ENCODE measurements at places on chromosomes 1 and 21.

GRCh38 chr1:161260376-161261260 is 2.1 kb downstream of the PCP4L1 start:
- no peak for DNase-seq

- DNase-seq, result no peak
These were observed 303.6 kb downstream of the PRDM2 start for GRCh38 chr1:14003552-14003951.

DNA sequence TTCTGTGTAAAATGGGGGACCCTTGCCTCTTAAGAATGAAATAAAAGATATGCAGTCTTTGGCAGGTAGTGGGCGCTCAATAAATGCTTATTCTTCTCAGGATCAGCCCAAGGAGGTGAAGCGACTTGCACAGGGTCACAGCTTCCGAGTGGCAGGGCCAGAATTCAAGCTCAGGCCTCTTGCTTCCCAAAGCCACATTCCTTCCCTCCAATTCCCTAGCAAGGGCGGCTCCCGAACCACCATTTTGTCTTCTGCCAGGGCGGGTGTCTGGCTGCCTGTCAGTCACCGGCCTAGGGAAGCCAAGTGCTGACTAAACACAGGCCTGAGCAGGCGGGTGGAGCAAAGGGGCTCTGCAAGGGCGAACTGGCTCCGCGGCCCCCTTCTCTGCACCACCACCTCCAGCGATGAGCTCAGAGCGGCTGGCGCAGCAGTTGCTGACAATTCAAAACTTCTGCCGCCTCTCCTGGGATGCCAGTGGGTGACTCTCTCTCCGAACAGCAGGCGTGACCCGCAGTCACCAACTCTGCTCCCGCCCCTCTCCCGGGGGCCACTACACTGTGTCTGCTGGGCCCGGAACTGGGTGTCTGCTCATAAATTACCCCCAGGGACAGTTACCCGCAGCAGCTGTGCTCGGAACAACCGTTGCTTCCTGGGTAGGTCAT is 10.8 kb downstream of the GPR3 start:
- peak; percentile 80 for DNase-seq

GRCh38 chr1:208809876-208810275 is 565.7 kb upstream of the PLXNA2 start:
- no peak for DNase-seq

GRCh38 chr1:182634306-182635072 is 30.3 kb upstream of the RGS16 start:
- peak; percentile 46 for DNase-seq

- DNase-seq, result no peak
These were observed 59.7 kb upstream of the ZNF326 start for GRCh38 chr1:89935235-89935634.

DNA sequence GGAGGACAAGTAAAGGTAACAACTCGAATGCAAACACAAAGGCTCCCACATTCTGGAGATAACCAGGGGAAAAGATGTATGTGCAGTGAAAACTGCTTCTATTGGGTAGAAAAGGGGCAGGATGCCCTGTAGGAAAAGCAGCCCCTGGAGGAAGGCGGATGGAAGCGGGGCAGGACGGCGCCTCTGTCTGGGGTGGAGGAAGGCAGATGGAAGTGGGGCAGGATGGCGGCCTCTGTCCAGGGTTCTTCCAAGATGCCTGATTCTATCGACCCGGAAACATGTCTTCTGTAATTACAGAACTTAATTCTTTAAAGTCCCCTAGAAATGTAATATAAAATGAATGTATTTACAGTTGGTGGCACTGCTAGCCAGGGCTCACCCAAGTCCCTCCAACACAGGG is 24.0 kb upstream of the LRRC47 start:
- no peak for DNase-seq

GRCh38 chr1:42848823-42849537 is 2.6 kb downstream of the ZNF691 start:
- DNase-seq, result no peak

- no peak for DNase-seq
These were observed 17.4 kb upstream of the SLC22A15 start for GRCh38 chr1:115958866-115959265.

DNA sequence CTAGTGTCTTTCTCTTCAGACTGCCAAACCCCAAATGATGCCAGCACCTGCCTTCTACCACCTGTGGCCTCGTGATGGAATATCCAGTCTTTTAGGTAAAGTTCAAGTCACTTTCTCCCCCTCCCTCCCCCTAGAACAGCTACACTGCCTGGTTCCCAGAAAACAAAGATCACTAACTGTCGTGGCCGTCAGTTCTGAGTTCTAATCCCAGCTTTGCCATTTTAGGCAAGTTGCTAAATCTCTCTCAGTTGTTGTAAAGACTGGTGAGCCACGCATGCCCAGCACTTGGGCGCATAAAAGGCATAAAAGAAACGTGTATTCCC is 648 bp upstream of the TRAPPC3 start:
- no peak for DNase-seq

- no peak for DNase-seq
These were observed 13.6 kb downstream of the GJA4 start for GRCh38 chr1:34806396-34806795.

DNA sequence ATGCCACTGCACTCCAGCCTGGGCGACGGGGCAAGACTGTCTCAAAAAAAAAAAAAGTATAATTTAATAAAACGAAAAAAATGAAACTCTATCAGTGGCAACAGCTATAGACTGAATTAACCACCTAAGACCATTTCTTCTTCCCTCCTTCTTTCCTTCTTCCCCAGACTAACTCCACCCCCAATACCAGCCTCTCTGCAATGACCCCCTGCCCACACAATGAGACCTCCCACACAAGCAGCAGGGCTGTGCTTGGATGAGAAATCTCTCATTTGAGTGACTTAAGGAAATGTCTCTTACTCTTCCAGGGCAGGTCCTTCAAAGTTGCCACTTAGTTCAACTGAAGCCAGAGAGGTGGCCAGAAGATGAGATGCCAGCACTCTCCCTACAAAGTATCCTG is 94.5 kb upstream of the SYT6 start:
- no peak for DNase-seq

- DNase-seq, result peak; percentile 53
These were observed 3.7 kb downstream of the KNCN start for GRCh38 chr1:46547481-46548383.

DNA sequence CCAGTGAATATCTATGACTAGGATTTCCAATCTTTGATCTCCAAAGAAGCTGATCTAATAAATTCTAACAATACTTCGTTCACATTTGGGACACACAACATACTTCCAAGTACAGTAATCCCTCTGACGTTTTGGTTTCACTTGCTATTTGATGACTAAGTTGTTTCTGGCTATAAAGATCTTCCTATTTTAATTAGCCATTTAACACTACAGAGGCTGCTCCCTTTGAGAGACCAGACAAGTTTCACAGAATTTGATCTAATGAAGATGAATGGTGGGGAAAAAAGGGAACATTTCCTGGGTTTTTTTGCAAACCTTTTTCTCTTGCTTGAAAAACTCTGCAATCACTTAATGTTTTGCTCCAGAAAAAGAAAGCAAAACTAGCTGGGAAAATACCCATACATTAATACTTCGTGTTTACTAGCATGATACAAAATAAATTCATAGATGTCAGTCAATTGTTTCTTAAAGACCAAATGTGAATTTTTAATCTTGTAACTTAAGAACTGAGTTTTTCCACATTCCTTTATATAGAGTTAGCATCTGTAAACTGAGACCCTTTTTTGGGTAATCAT is 28.0 kb upstream of the GLIS1 start:
- DNase-seq, result peak; percentile 6

- DNase-seq, result peak; percentile 29
These were observed 6.0 kb upstream of the NLRP3 start for GRCh38 chr1:247409869-247410544.

DNA sequence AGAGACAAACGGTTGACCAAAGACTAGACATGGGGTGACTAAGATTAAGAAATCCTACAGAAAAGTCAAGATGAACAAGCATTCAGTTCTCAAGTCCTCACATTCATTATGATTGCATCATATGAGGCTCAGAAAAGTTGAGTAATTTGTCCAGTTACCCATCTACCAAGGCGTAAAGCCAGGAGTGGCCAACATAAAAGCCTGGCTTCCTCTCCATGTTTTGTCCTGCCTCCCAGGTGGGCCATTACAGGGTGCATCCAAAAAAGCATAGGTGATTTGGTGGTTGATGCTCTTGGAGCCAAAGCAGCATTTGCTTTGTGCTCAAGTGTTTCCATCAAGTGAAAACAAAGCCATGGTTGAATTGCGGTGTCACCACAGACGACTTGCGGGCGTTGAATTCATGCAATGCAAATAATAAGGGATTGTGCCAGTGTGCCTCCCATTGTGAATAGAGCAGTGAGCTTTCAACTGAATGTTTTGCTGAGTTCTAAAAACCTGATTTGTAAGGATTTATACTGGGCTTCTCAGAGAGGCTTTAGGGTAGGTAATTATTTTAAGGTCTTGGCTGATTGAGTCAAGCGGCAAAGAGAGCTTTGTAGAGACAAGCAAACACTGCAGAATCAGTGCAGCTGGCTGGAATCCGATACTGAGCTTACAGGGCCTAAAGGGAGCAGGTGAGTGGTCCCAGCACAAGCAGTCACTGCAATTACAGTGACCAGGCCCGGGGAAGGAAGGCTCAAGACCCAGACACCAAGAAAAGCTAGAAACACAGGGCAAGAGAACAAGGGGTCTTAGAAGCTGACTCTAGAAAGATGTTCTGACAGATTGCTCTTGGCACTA is 54.1 kb downstream of the KCNJ15 start:
- no peak for DNase-seq

DNA sequence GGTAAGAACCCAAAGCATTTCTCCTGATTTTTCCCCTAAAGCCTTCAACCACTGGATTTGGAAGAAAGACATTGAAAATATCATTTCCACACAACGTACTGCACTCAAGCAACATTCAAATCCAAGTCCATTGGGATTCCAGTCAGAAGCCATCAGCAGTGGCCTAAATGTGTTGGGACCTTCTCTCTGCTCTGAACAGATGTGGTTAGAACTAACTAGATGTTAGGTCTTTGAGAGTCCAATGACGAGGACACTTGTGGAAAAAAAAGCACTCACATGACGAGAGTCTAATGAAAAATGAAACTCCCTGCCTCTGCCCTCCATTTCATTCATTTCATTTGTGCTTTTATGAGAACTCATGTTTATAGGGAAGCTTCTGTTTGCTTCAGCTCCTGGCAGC is 382.3 kb downstream of the SIPA1L2 start:
- peak; percentile 16 for DNase-seq

- no peak for DNase-seq
These were observed 2.4 kb downstream of the TMEM201 start for GRCh38 chr1:9590945-9591668.

- DNase-seq, result no peak
These were observed 4.5 kb downstream of the GUCA2B start for GRCh38 chr1:42157667-42158066.

GRCh38 chr21:46061950-46062349 is 36.0 kb upstream of the COL6A2 start:
- no peak for DNase-seq

GRCh38 chr1:11339346-11340232 is 66.6 kb downstream of the UBIAD1 start:
- DNase-seq, result peak; percentile 78

- DNase-seq, result peak; percentile 48
These were observed 59.0 kb upstream of the PGD start for GRCh38 chr1:10339815-10340214.

DNA sequence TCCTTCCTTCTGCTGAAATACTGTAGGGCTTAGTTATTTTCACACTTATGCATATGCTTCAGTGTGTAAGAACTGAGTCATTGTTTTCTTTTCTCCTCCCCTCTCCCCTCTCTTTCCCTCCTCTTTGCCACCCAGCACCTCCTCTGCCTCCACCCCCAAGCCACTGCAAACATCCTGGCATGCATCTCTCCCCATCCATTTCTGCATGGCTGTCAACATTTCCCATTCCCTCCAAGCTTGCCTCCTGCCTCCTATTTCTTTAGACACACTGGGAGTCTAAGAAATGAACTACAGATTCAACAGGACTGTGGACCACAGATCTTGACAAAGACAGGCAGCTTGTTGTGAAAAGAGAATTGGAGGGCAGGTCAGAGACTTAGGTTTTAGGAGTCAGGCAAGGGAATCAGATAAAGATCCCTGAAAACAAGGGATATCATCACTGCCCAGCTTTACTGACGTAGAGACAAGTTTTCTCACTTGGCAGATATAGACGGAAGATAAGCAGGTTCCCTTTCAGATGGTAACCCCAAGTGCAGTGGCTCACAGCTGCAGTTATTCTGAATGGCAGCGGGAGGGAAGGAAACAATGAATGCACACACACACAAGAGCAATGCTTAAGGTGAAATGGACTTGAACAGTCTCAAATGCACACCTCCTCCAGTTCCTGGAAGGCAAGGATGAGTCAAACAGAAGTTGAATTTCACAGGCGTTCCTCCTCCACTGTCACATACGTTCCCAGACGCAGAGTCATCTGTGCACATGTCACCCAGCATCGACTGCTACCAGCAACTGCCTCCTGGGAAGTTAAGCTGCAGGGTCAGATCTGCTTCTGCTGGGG is 56.1 kb downstream of the HIVEP3 start:
- no peak for DNase-seq

- DNase-seq, result no peak
These were observed 63.9 kb downstream of the WDR64 start for GRCh38 chr1:241715956-241716355.

DNA sequence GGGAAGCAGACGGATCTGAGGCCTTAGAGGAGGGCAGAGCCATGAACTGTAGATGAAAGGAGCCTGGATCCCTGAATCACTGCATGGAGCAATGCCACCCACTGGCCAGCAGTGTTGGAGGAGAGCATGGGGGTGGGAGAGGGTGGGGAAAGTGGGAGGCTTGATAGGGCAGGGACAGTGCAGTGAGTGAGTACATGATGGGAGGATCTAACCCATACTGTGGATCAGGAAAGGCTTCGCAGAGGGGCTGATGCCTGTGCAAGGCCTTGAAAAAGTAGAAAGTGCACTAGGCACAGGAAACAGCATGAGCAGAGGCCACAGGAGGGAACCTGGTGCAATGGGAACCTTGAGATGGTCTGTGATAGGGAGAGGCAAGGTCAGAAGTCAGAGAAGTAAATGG is 391.9 kb downstream of the PTPRU start:
- DNase-seq, result no peak

GRCh38 chr1:2525572-2525919 is 850 bp downstream of the PANK4 start:
- no peak for DNase-seq

GRCh38 chr1:87735750-87736149 is 407.1 kb downstream of the LMO4 start:
- no peak for DNase-seq

GRCh38 chr21:32306021-32306780 is 7.5 kb downstream of the MRAP start:
- DNase-seq, result no peak

DNA sequence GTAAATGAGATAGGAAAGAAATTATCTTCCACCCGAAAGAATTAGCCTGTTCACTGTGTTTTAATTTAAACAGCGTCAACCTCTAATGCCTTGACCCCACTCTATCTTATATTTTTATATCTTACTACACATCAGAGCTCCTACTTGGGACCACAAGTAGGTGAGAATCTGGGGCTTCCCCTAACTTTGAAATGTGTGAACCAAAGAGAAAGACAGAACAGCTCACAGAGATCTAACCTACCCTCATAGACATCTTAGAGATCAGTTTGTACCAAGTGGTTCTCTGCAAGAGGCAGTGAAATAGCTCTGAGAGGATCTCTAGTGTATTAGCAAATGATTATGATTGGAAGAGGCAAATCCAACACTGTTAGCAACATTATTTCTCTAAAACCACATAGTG is 31.0 kb upstream of the IFI16 start:
- DNase-seq, result no peak
